ENCODE measurements at places on chromosomes 3 and 15.
A peak's percentile ranks its signal among the peaks of the same experiment; 100 is the strongest.

- no peak for DNase-seq
Measured at GRCh38 chr15:67142092-67142766, 76.8 kb downstream of the SMAD3 start.

GRCh38 chr3:97822359-97822775, 556 bp downstream of the CRYBG3 start:
- DNase-seq: peak; percentile 40

- no peak for DNase-seq
Measured at GRCh38 chr3:126052196-126053058, 31.5 kb downstream of the SLC41A3 start.

DNA sequence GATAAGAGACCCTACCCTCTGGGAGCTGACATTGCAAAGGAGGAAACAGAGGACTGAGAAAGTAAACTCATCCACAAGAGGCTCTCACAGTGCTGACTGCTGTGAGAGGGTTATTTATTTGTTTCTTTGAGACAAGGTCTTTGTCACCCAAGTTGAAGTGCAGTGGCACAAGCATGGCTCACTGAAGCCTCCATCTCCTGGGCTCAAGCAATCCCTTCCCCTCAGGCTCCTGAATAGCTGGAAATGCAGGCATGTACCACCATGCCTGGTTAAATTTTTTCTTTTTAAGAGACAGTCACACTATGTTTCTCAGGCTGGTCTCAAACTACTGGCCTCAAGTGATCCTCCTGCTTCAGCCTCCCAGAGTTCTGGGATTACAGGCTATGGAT, 52.8 kb downstream of the FBLN2 start:
- DNase-seq: no peak

- no peak for DNase-seq
Measured at GRCh38 chr3:128344052-128344735, 122.5 kb downstream of the DNAJB8 start.

DNA sequence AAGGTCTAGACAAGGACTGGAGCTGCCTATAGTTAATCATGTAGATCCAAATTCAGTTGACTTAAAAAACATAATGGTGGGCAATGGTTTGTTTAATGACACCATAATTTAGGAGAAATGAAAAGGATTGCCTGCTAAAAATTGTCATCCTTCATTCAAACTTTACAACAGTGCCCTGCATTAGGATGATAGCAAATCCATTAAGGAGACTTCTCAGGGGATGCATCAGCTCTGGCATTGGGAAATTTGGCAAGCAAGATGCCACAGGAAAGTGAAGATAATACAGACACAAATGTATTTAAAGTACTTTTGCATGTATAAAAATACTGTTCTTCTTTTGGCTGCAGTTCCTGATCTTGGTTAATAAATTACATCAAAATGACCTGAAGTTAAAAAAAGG, 93.1 kb upstream of the SKOR1 start:
- no peak for DNase-seq

DNA sequence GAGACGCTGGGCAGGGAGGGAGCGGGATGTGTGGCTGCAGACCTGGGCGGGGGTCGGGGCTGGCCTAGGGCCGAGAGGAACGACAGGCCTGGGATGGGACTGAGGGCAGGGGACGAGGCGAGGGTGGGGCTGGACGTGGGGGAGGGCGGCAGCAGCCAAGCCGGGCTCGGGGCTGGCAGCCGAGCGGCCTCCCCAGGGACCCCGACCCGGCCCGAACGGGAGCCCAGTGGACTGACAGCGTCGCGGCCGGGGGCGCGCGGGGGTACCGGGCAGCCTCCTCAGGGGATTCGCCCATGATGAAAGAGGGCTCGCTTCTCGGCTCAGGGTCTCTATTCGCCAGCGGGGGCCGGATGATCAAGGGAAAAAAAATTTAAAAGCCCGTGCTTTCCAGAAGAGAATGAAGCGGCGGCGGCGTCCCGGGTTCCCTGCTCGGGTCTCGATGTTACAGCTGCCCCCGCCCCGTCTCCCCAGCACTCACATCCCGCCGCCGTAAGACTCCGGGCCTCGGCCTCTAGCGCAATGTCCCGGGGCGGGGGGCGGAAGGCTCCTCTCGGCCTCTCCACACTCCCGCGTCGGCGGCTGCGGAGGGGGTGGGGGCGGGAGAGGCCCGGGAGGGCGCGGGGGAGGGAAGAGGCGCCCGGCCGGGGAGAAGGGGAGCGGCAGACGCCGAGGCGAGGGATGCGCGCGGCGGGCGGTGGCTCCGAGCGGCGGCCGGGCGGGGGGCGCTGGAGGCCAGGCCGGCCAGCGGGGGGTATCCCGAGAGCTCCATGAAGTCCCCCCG, 4.3 kb downstream of the PTH1R start:
- DNase-seq: peak; percentile 72

- no peak for DNase-seq
Measured at GRCh38 chr3:197545571-197545970, 10.2 kb downstream of the BDH1 start.

DNA sequence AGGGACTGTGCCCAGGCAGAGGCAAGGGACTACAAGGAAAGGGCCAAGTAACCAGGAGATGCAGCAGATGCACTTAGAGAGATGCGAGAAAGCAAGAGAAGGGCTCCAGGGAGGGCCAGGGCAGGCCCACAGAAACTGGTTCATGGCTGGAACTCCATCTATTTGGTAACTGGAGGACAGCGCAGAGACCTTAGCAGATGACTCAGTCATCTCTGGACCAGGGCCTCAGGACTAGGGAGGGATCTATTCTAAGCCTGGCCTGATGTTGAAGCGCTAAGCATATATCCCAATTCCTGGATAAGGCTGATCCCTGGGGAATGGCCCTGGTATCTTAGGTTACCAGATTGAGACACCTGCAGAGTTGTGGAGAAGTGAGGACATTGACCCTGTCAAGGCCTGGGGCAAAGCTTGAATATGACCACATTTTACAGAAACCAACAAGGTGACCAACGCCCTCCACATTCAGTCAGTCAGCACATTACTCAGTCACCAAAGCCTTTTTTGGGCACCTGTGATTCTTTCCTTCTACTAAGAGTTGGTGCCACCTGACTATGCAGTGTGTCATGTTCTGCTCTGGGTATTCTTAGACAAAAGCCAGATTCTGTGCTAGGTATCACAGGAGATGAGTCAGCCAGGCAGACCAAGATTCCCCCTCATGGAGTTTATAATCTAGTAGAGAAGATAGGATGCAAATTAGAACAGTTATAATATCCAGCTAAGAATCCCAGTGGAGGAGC, 68.4 kb upstream of the SLCO3A1 start:
- no peak for DNase-seq

- no peak for DNase-seq
Measured at GRCh38 chr3:134854254-134854653, 59.2 kb downstream of the EPHB1 start.

DNA sequence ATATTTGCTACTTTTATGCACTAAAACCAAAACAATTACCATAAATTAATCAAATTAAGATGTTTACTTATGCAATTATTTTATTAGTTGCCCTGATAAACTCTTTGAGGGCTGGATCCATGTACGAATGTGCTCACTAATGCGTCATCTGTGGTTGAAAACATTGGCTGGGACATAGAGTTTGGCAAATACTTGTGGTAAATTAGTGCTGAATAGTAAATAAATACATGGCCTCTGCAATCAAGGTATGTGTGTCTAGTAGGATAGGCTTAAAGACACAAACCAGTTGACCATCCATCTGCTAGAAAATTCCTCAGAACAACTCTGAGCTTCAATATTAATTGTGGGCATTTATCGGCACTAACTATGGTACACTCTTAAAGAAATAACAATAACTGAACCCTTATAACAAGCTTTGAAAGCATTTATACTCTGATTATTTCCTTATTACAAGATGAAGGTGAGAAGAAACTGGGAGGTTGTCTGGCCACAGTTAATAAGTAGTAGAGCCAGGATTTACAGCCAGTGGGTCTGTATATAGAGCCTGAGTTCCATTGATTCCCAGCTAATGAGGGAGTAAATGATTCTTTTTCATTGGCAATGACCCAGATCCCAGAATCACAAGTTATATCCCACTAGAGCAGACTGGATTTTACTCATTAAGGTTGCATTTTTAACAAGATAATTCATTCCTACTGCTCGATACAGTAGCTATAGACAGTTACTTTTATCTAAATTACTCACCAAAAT, 169.5 kb upstream of the CNTN6 start:
- no peak for DNase-seq

- DNase-seq: no peak
Measured at GRCh38 chr15:62753518-62754221, 288.9 kb upstream of the TPM1 start.

DNA sequence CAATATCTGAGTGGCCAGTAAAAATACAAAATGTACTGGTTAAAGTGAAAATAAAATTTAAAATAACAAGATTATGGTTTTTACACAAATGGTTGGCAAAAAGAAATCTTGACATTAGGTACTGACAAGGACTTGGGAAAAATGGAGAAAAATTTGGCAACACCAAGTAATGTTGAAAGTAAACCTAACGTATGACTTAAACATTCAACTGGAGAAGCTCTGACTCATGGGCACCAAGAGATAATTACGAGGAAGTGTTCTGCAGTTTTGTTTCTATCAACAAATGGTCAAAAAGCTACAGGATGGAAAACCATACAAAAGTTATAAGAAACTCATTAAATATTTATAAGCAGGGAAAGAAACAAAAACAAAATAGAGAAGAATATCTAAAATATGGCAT, 177.7 kb downstream of the ZNF385D start:
- DNase-seq: no peak

DNA sequence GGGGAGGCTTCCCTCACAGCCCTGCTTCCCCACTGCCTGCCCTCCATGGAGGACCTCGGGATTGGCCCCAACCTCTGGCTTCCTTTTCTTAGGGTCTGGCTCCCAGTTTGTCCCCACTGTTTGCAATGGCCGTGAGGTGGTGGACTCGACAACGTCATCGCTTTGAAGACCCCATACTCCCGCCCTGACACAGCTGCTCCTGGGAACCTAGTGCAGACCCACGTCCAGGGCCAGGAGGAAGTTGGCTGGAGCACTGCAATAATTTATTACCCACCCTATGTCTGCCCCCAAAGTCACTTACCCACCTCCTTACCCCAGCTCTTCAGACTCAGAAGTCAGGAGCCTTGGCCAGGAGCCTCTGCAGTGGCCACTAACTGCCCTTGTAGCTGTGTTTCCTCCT, 11.1 kb downstream of the GRM2 start:
- DNase-seq: peak; percentile 18

Measured in 8988T (cell line).